ENCODE measurements at places on chromosomes 7 and 10. TPM values are rescaled to one million over a fixed set of nuclear protein-coding genes. Genes with fewer than 3 reads are reported as not detected.

The TAC1 gene
- total RNA-seq = 89.5 TPM

The ZNF107 gene
- 15.2 TPM for total RNA-seq

The ZC3HAV1L gene
- total RNA-seq = 11.5 TPM

The CPA2 gene
- total RNA-seq = not detected

The ADAM12 gene
- total RNA-seq = 8.8 TPM

The TRIM50 gene
- total RNA-seq = not detected

The TMEM236 gene
- 0.23 TPM for total RNA-seq

The POLR1F gene
- total RNA-seq = 17.5 TPM

The HEPACAM2 gene
- 0.23 TPM for total RNA-seq

The NKX2-3 gene
- total RNA-seq = not detected

The CAPZA2 gene
- 171 TPM for total RNA-seq

The EFCAB10 gene
- 11.8 TPM for total RNA-seq

The NET1 gene
- total RNA-seq = 34.8 TPM

The ALOX5 gene
- total RNA-seq = 3.2 TPM

The ADAMTS14 gene
- 0.23 TPM for total RNA-seq

The AGMO gene
- total RNA-seq = 0.69 TPM

The CEP55 gene
- 4.6 TPM for total RNA-seq

The NRAP gene
- 0.23 TPM for total RNA-seq

The LIPK gene
- total RNA-seq = not detected

The CRHR2 gene
- total RNA-seq = 1.6 TPM

The DUS4L gene
- total RNA-seq = 17.8 TPM

The SLC16A12 gene
- 3.9 TPM for total RNA-seq

The CHN2 gene
- 43.6 TPM for total RNA-seq

The CLRN3 gene
- not detected for total RNA-seq

The CABCOCO1 gene
- 5.5 TPM for total RNA-seq

The CCDC172 gene
- not detected for total RNA-seq

The MORN4 gene
- 45.2 TPM for total RNA-seq

The SEPHS1 gene
- 51.7 TPM for total RNA-seq

The CCL24 gene
- total RNA-seq = not detected

The SPDYE16 gene
- total RNA-seq = 0.23 TPM

The SH2D4B gene
- total RNA-seq = 0.23 TPM

The CHRM2 gene
- total RNA-seq = 23.3 TPM

The TAS2R41 gene
- not detected for total RNA-seq

The OR6B1 gene
- total RNA-seq = not detected

The DOCK4 gene
- 82.6 TPM for total RNA-seq

The AQP1 gene
- total RNA-seq = 7.6 TPM

The PKD2L1 gene
- total RNA-seq = 0.46 TPM

The OPN1SW gene
- not detected for total RNA-seq

The REPIN1 gene
- 40.4 TPM for total RNA-seq

The TRPV6 gene
- total RNA-seq = under 0.01 TPM

The NACAD gene
- 7.6 TPM for total RNA-seq

The NUB1 gene
- 38.3 TPM for total RNA-seq

The NEURL1 gene
- total RNA-seq = 33.4 TPM

The NME8 gene
- total RNA-seq = not detected

The ZNF518A gene
- total RNA-seq = 66.4 TPM

The GIMAP1 gene
- total RNA-seq = 1.4 TPM

The KCP gene
- total RNA-seq = 1.2 TPM

The NUPR2 gene
- total RNA-seq = 3.0 TPM

The PALS2 gene
- total RNA-seq = 150 TPM
